ENCODE measurements at places on chromosomes 13 and 19. TPM values are rescaled to one million over a fixed set of nuclear protein-coding genes. Genes with fewer than 3 reads are reported as not detected.

Gene INSL3
- total RNA-seq: 2.9 TPM

Gene ZNF480
- 19.5 TPM for total RNA-seq

Gene DIRAS1
- not detected for total RNA-seq

Gene FFAR1
- not detected for total RNA-seq

Gene DKKL1
- not detected for total RNA-seq

Gene ZNF865
- total RNA-seq: 18.6 TPM

Gene SIAH3
- total RNA-seq: 0.62 TPM

Gene KLK10
- total RNA-seq: not detected

Gene NEK5
- not detected for total RNA-seq

Gene ZNF285
- 3.9 TPM for total RNA-seq

Gene CCL25
- total RNA-seq: 19.0 TPM
